ENCODE measurements at places on chromosomes 16 and 17. TPM values are rescaled to one million over a fixed set of nuclear protein-coding genes. Genes with fewer than 3 reads are reported as not detected.

TSPOAP1 gene
- 1.3 TPM for total RNA-seq

DNA sequence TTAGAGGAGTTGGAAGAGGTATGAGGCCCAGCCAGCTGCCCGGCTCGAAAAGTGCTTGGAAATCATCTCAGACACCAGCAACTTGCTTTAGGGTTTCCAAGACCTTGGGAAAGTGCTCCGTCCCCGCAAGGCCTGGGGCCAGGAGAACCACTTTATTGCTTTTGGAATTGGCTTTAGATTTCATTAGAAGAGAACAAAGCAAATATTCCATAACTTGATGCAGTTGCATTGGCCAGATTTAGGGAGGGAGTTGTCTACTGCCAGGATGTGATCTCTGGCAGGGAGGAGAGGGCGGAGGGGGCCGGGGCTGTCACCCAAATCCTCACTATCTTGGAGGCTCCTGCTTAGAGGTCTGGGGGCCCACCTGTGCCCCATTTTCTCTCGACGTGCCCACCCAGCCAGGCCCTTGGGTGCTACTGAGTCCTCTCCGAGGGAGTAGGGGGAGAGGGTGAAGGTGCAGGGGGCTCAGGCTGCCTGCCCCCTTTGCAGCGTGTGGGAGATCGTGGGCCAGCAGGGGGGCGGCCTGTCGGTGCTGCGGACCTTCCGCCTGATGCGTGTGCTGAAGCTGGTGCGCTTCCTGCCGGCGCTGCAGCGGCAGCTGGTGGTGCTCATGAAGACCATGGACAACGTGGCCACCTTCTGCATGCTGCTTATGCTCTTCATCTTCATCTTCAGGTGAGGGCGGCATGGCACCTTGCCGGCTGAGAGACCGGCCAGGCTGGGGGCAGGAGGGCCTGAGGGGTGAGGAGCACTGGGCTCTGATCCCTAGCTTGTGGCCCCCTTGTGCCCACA lies 30.6 kb downstream of the CACNA1G start:
- DNase-seq = no peak

EFTUD2 gene
- total RNA-seq = 104 TPM

PLLP gene
- total RNA-seq = 1.8 TPM

DNA sequence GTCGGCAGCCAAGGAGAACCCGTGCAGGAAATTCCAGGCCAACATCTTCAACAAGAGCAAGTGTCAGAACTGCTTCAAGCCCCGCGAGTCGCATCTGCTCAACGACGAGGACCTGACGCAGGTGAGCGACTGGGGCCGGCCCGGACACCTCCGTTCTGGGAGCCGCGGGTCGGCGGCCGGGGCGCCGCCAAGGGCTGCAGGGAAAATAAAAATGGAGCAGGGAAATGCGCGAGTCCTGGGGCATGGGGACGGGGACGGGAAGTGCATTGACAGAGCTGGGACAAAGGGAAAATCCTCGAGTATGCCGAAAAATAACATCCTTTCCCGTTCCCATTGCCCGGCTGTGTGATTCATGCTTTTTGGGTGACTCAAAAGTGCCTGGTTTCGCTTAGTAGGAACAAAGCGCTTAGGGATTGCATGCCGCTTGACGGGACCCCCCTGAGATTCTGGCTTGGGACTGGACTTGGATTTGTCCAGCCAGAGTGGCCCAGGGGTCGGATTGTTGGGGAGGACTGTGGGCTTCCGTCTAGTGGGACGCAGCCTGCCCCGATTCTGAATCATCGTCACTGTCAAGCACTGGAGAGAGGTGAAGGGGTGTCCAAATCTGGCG lies 699 bp downstream of the MPRIP start:
- DNase-seq = peak; percentile 89

DNA sequence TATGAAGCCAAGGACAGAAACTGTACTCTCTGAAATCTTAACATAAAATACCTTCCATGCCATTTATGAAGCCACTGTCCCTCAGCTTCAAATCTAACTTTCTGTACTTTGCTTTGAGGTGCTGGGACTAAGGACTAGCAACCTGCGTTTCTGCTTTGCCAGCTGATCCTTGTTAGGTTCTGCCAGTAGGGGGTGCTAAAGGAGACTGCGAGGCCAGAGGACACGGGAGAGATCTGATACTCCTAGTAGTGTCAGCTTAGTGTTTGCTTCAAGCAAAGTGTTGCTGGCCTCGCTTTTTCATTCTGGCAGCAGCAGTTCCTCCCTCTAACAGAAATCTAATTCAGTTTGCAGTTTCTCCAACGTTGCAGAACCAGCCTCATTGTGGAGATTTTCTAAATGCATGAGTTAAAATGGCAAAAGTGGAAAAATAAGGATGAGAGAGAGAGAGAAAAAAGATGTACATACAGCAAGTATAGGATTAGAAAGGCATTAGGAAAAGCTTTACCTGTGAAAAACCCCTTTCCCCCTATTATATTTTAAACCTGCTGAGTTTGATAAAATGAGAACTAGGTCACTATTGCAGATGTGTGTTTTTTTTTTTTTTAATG lies 297.5 kb downstream of the CA10 start:
- DNase-seq = no peak

GRCh38 chr17:2042390-2042847 lies 597 bp downstream of the OVCA2 start:
- DNase-seq = no peak

- no peak for DNase-seq
Observed at GRCh38 chr17:16483021-16483645, 8.9 kb downstream of the LRRC75A start.

GRCh38 chr17:61328351-61328750 lies 71.3 kb upstream of the TBX2 start:
- no peak for DNase-seq

DNA sequence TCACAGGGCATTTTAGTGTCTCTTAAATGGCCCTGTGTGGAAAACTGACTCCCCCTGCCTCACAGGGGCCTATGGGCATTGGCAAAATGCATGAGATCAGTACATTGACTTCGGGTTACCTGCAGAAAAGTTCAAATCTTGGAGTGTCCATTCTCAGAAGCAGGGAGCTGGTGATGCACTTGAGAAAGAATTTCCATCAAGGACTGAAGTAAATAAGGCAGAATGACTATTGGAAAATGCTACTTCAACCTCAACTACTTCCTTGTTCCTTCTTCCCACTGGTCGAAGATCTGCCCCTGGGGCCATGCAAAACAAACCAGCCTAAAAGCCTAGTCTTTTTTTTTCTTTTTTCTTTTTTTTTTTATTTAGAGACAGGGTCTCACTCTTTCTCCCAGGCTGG lies 13.8 kb upstream of the GSDMA start:
- DNase-seq = no peak

CDH13 gene
- 18.3 TPM for total RNA-seq

STH gene
- total RNA-seq = not detected

DNA sequence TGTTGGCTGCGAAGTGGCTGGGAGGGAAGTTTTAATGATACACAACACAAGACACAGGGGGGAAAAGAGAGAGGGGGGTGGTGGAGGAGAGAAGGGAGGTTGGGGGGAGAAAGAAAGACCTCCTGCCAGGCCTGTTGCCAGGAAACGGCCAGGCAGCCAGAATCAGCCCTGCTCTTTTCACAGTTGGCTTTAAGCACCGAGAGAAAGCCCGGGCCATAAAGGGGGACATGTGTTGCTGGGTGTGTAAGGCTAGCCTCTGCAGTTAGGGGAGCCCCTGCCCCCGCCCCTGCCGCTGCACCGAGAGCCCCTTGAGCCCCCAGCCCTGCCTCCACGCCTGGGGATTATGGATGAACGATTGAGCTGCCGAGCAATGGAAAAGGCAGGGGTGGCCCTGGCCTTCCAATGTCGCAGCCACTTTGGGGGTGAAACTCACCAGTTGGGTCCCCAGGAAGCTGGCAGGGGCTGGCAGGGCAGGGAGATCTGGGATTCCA lies 13.9 kb upstream of the WNT3 start:
- DNase-seq = no peak

DNA sequence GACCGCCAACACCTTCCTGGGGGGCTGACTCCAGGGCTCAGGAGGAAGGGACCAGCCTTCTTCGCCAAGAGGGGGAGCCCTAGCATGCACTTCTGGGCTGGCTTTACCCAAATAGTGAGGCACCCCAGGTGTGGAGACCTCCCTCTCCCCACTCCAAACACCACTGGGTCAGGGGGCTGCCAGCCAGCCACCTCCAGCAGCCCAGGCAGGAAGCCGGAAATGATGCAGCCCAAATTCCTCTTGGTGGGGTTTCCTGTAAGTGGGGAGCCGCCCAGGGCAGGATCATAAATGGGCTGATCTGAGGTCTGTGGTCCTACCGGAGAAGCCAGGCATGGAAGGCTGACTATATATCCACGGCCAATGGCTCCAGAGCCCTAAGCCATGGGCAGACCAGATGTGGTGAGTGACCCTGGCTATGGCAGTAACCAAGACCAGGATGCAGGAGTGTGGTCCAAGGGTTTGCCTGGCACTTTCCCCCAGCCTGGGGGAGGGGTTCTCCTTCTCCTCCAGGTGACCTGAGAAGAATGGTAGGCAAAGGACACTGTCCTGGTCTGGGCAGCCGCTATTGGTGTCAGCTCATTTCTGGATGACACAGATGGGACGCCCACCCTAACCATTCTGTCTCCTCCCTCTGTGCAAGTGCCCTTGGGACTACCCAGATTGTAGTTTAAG lies 4.2 kb downstream of the GIT1 start:
- DNase-seq = no peak

HIRIP3 gene
- total RNA-seq = 11.0 TPM

GRCh38 chr17:71335212-71335611 lies 785.6 kb upstream of the SOX9 start:
- no peak for DNase-seq

MKS1 gene
- 9.6 TPM for total RNA-seq

Data from mesenteric fat pad (tissue), 1 donor.